ENCODE measurements at places on chromosomes 13 and 19. TPM values are rescaled to one million over a fixed set of nuclear protein-coding genes. Genes with fewer than 3 reads are reported as not detected.
A peak's percentile ranks its signal among the peaks of the same experiment; 100 is the strongest.

GRCh38 chr19:46753420-46754155 is 7.3 kb upstream of the STRN4 start:
- peak; percentile 84 for DNase-seq

DNA sequence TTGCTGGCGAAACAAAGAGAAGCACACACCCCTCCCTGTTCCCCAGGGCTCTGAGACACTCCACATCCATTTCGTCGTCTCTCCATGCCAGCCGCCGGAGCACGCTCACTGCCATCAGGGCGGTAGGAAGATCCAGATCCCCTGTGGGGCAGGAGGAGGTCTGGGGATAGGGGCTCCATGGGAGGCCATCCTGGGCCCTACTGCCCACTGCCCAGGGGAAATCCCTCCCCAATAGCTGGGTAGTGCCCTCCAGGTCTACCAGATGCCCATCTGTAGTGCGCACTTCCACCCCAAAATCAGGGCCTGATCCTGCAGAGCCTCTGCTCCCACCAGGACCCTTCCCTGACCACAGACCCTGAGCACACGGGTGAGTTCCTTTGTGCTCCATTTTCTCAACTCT is 80.3 kb downstream of the EFNB2 start:
- no peak for DNase-seq

- peak; percentile 68 for DNase-seq
These were observed 915 bp downstream of the F10 start for GRCh38 chr13:113123226-113124201.

- DNase-seq: no peak
These were observed 5.5 kb downstream of the RPL28 start for GRCh38 chr19:55391191-55391670.

GRCh38 chr13:30159446-30159839 is 147.9 kb downstream of the KATNAL1 start:
- peak; percentile 73 for DNase-seq

The LPAR6 gene
- total RNA-seq: 12.5 TPM

The KCNJ14 gene
- total RNA-seq: 0.32 TPM

The ZNF235 gene
- 5.2 TPM for total RNA-seq
